NCI-H1092 treated with DMSO at 0.1 percent for 48 hours (cell line): ENCODE measurements at places on chromosomes 3 and 15.

- DNase-seq = no peak
Measured at GRCh38 chr15:74826364-74826819, at the start of gene CPLX3. TSS of gene CPLX3 (plus strand) at chr15:74826627. CDS start at chr15:74826704, 77 bp downstream.

GRCh38 chr15:78241017-78241416 is 6.7 kb upstream of the ACSBG1 start:
- DNase-seq = peak; percentile 48

GRCh38 chr3:155453512-155453911 is 160.0 kb upstream of the STRIT1 start:
- no peak for DNase-seq

DNA sequence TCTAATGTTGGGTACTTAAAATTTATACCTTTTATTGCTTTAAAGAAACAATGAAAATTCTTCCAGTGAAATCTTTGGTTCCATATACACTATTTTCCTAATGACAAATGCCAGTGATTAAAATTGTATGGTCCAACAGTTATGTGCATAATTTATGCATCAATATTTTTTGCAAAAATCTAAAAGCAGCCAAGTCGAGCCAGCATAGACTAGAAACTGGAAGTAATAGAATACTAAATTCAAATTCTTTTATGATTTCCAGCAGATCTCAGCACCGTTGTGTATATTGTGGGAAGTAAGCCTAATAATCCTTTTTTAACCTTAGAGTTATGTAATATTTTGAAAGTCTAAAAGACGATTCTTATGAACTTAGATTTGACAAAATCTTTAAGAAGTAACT is 652.0 kb upstream of the GOLIM4 start:
- DNase-seq = no peak

DNA sequence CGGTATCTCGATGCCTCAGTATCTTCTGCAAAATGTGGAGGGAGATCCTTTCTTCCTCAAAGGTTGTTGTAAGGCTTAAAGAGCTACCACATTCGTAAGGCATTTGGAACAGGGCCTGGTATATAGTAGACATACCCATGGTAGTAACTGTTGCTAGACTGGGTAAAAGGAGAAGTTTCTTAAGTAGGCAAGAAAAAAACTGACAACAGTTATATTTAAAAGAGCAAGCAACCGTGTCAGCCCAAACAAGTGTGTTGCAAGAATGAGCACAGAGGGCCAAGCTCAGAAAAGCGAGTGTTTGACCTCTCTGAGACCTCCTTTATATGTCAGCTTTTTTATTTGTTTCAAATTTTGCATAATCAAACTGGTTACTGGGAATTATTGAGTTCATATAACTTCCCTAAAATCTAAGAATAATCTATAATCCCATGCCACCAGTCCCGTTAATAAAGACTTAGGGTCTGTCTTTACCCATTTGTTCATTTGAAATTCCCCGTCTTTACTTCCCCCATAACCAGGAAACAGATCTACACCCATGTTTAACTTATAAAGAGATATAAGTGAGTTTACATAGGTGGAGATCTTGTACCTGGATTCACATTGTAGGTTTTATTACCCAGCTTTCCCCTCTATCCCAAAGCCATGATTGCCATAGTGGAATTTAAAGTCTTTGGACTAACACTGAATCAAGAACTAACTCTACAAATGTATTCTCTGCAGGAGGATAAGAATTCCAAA is 7.3 kb downstream of the B3GNT5 start:
- DNase-seq = no peak

- no peak for DNase-seq
Measured at GRCh38 chr15:35139822-35140221, 54.7 kb upstream of the NANOGP8 start.

DNA sequence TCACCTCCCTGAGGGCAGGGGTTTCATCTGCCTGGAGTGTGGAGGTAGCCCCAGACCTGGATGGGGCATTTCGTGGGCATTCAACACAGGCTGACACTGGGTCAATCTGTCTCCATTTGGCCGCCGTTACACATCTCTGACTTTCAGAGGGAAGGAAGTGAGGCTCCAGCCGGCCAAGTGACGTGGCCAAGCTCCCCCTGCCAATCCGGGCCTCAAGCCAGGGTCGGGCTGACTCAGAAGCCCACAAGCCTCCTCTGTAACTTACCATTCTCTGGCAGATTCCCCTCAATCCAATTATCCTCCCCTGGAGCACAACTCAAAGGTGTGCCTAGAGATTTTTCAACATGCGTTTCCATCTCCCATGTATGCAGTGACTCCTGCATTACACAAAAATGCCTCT is 227.6 kb downstream of the KLF13 start:
- no peak for DNase-seq

DNA sequence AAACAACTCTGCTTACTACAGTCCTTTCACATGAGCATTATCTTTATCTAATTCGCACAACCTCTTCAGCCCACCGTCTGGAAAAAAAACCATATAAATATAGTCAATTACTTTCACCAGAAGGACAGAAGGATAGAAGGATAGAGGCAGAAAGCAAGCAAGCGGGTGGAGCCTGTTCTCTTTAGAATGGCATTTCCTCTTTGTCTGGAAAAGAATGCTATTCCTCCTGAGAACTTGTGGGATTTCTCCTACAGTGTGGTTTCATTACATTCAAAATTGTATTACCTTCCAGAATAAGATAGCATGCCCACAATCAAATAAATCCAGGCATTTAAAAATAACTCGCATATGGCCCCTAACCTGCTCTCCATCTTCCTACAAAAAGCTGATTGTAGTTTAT is 23.1 kb downstream of the SLC30A4 start:
- no peak for DNase-seq

GRCh38 chr15:77866186-77866585 is 211.3 kb downstream of the TBC1D2B start:
- no peak for DNase-seq

DNA sequence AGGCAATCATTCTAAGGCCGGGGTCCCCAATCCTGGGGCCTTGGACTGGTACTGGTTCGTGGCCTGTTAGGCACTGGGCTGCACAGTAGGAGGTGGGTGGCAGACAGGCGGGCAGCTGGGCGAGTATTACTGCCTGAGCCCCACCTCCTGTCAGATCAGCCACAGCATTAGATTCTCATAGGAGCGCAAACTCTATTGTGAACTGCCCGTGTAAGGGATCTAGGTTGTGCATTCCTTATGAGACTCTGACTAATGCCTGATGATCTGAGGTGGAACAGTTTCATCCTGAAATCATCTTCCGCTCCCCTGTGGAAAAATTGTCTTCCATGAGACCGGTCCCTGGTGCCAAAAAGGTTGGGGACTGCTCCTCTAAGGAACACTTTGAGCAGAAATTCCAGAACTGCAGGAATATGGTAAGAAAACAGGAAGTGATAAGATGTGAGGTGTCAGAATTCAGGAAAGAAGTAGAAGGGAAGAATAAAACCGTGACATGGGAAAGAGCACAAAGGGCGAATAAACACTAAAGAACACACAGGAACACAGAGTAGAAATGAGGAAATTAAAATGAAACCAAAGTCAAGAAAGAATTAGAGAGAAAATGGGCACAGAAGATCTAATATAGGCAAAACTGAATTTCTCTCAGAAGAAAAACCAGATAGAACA is 57.6 kb downstream of the PDCD6IP start:
- DNase-seq = no peak

- DNase-seq = no peak
Measured at GRCh38 chr3:119880966-119881365, 99.1 kb downstream of the NR1I2 start.

DNA sequence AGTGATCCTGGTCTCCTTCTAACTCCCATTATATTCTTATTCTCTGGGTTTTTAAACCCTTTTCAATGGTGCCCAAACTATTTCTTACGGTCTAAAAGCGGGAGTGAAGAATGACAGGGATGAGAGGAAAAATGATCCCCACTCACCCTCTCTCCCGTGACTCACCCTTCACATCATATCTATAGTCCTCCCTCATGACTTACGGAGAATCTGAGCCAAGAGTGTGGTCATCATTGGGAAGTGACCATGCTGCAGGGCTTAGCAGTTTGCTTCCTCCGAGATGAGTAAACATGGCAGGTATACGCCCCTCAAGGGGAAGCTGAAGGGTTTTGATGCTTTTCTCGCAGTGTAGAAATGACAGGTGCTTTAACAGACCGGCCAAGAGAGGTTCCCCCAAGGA is 274.0 kb downstream of the RYR3 start:
- DNase-seq = no peak

DNA sequence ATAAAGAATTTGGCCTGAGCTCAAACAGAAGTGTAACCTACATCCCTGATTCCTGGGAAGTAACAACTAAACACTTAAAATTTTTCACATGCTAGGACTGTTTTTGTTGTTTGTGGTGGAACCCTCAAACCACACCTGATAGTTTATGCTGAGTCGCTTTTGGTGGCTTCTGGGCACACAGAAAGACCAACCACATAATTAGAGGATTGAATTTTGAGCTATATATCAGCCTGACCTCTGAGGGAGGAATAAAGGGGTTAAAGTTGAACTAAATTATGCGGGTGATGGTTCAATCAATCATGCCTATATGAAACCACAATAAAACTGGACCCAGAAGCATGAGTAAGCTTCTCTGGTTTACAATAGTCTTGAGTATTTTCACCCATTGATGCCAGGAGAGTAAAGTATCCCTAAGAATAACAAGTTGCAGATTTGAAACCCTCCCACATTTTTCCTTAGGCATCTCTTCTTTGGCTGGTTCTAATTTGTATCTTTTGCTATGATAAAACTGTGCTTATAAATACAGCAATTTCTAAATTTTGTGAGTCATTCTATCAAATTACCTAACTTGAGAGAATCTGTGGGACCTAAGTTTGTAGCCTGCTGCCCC is 1304.5 kb upstream of the GBE1 start:
- no peak for DNase-seq

GRCh38 chr3:9902372-9903237 is at the start of gene IL17RE:
TSS of gene IL17RE (plus strand) at chr3:9902848. CDS start at chr3:9902933, 85 bp downstream.
- no peak for DNase-seq

GRCh38 chr3:65276551-65276950 is 588.8 kb upstream of the ADAMTS9 start:
- DNase-seq = no peak

GRCh38 chr3:108017587-108017986 is 73.2 kb downstream of the CD47 start:
- DNase-seq = no peak

DNA sequence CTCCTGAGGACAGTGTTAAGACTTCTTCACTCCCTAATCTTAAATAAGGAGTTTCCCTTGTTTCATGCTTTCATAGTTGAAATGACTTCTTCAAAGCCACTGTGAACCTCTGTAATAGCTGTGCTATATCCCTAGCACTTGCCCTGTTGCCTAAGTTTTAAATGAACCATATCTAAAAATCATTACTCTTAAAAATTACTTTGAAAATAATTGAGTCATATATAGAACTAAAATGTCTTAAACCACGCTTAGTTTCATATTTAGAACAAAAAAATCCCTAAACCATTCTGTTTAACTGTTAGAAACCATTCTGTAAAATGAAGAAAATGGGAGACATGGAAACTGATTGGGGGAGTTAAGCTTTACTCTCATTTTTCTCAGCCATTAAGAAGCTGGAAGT is 29.8 kb downstream of the DNAJC19 start:
- no peak for DNase-seq
